ENCODE measurements at places on chromosomes 5 and 9. TPM values are rescaled to one million over a fixed set of nuclear protein-coding genes. Genes with fewer than 3 reads are reported as not detected.

Gene LARP1
- 169 TPM for total RNA-seq

Gene LIX1
- not detected for total RNA-seq

Gene ST8SIA4
- 0.22 TPM for total RNA-seq

Gene IFNA13
- not detected for total RNA-seq
